Upper lobe of right lung (tissue), 1 donor: ENCODE measurements at places on chromosomes 2 and 18. TPM values are rescaled to one million over a fixed set of nuclear protein-coding genes. Genes with fewer than 3 reads are reported as not detected.

DNA sequence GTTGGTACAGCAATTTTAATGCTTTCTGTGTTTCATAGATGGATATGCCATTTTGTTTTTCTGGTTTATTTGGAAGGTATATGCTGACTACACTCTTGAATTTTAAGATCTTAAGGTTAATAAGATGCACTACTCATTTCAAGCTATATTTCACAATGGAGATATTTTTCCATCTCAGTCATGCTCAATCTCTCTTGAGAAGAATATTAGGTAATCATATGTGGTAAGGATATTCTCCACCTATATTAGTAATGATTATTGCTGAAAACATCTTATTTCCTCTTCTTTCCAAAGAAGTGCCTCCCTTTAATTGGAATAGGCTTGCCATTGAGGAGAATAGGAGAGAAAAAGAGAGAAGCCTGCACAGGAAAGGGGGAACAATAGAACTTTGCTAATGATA is 40.1 kb downstream of the EPB41L3 start:
- H3K27me3 ChIP-seq: no peaks in the 10 kb centered on the region

Gene GALR1
- total RNA-seq: 0.06 TPM

GRCh38 chr18:27674411-27674810 is 489.3 kb upstream of the CHST9 start:
- no peaks in the 10 kb centered on the region for H3K4me1 ChIP-seq
- H3K27me3 ChIP-seq: no peaks in the 10 kb centered on the region
- no peak overlapping the region for H3K4me3 ChIP-seq
- H3K27ac ChIP-seq: no peak overlapping the region
- no peak for DNase-seq

Gene CACNB4
- total RNA-seq: 15.3 TPM

Gene ADNP2
- 14.2 TPM for total RNA-seq

DNA sequence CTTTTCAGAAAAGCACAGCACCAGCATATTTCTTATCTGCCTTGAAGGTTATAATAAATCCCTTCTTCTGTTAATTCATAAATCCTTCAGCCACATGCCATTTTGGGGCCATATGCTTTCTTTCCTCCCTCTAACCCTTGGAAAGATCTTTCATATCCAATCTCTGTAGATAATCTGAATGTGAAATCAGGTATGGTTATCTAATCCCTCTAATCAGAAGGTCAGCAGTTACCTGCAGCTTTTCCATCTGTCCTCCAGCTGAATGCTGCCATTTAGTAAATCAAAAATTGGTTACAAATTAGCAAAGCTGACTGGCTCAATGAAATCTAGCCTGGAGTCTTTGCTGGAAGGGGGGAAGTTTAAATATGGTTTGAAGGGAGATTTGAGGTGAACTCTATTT is 230.5 kb downstream of the PIK3C3 start:
- H3K27me3 ChIP-seq: no peaks in the 10 kb centered on the region
- H3K4me1 ChIP-seq: no peaks in the 10 kb centered on the region
- no peaks in the 10 kb centered on the region for H3K36me3 ChIP-seq

Gene SGPP2
- total RNA-seq: 38.1 TPM

DNA sequence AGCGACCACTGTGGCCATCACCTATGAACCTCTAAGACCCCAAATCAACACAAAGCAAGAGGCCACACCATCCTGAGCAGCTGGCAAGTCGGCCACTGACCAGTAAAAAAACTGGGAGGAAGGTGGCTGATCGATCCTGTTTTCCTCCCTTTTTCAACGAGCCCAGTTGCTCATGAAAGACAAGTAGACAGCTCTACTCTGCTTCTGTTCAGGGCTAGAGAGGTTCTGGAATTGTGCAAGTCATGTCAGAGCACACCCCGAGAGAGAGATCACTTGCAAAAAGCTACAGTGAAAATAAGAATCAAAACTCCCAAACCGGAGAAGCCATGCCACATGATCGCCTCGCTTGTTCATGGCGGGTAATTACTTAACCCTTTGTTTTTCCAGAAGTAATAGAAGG is 34.6 kb downstream of the ZNF516 start:
- no peaks in the 10 kb centered on the region for H3K36me3 ChIP-seq
- DNase-seq: no peak
- H3K4me3 ChIP-seq: no peak overlapping the region
- H3K4me1 ChIP-seq: peaks cover 5% of the 10 kb centered on the region
- peak overlapping the region; percentile 25 for H3K27ac ChIP-seq
- H3K27me3 ChIP-seq: no peaks in the 10 kb centered on the region

DNA sequence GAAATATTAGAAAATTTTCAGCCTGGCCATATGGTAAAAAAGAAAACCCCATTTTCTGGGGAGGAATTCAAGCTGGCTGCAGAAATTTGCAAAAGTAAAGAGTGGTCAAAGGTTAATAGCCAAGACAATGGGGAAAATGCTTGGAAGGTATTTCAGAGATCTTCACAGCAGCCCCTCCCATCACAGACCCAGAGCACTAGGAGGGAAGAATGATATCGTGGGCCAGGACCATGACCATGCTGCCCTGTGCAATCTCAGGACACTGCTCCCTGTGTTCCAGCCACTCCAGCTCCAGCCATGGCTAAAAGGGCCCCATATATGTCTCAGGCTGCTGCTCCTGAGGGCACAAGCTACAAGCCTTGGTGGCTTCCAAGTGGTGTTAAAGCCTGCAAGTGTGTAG is 93.9 kb upstream of the AGAP1 start:
- H3K4me3 ChIP-seq: no peak overlapping the region
- H3K27ac ChIP-seq: no peak overlapping the region
- H3K4me1 ChIP-seq: no peaks in the 10 kb centered on the region

- H3K27ac ChIP-seq: no peak overlapping the region
- no peaks in the 10 kb centered on the region for H3K27me3 ChIP-seq
- DNase-seq: no peak
- H3K4me3 ChIP-seq: no peak overlapping the region
Observed at GRCh38 chr2:168673265-168674189, 128.9 kb upstream of the NOSTRIN start.

Gene MAIP1
- total RNA-seq: 13.1 TPM

- no peak for DNase-seq
- H3K4me1 ChIP-seq: peaks cover 24% of the 10 kb centered on the region
- no peaks in the 10 kb centered on the region for H3K27me3 ChIP-seq
- H3K27ac ChIP-seq: no peak overlapping the region
- H3K36me3 ChIP-seq: no peaks in the 10 kb centered on the region
- no peak overlapping the region for H3K4me3 ChIP-seq
Observed at GRCh38 chr2:12711339-12711738, 5.4 kb upstream of the TRIB2 start.

Gene PLEKHM3
- total RNA-seq: 24.5 TPM

Gene ARMC9
- total RNA-seq: 37.1 TPM

GRCh38 chr2:186664385-186665043 is 29.3 kb upstream of the FAM171B start:
- peaks cover 70% of the 10 kb centered on the region for H3K36me3 ChIP-seq
- H3K4me1 ChIP-seq: no peaks in the 10 kb centered on the region
- H3K27me3 ChIP-seq: no peaks in the 10 kb centered on the region

Gene COL4A3
- total RNA-seq: 46.4 TPM

Gene CXCR4
- total RNA-seq: 45.2 TPM

DNA sequence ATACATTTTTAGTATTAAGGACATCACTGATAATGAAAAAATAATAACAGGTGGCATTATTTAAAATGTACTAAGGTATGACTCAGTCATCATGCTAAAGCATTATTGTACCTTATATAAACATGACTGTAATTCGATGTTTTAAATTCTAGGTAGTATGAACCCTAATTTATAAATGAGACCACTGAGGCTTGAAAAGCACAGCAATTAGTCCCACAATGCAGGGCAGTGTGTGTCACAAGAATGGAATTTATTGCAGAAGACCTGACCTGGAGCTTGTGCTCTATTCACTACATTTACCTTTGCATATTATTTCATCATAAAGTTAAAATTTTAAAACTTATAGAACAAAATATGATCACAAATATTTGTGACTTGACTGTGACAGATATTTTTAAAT is 358.5 kb upstream of the DSEL start:
- H3K27me3 ChIP-seq: no peaks in the 10 kb centered on the region
- no peak overlapping the region for H3K27ac ChIP-seq
- no peak for DNase-seq
- no peaks in the 10 kb centered on the region for H3K36me3 ChIP-seq
- no peak overlapping the region for H3K4me3 ChIP-seq
- no peaks in the 10 kb centered on the region for H3K4me1 ChIP-seq

Gene COL3A1
- 188 TPM for total RNA-seq

Gene STK36
- 35.2 TPM for total RNA-seq

DNA sequence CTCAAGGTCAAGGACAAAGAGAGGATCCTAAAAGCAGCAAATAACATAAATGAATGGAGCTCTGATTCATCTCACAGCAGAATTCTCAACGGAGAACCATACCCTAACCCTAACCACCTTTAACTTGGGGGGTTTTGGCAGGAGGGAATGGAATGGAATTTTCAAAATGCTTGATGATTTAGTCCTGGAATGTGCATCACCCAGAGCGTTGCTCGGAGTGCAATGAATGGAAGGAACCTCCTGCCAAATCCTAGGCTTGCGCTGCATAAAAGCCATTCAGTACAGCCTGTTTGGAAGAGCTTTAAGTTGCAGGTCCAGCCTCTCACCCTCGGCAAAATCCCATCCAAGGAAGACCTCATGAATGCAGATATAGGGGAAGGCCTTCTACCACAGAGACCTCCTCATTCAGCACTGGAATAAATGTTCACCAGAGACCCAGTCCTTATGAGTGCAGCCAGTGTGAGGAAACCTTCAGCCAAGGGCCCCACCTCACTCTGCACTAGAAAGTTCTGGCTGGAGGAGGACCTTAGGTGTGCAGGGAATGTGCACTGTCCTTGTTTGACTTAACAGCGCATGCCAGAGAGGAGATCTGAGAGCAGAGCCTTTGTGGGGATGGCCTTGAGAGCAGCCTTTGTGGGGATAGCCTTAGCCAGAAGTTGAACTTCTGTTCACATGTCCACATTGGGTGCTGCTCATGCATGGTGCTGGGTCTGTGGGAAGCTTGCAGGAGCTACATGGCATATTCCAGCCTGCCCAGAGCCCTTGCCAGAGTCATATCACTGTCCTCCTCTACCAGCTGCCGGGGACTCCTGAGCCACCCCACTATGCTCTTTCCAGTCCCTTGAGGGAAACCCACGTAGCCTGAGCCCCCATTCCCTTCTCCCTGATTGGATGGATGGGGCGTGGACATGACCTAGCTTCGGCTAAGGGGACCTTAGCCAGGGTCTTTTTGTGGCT is 30.5 kb downstream of the ASB1 start:
- H3K4me3 ChIP-seq: no peak overlapping the region
- H3K36me3 ChIP-seq: peaks cover under 1% of the 10 kb centered on the region
- H3K4me1 ChIP-seq: no peaks in the 10 kb centered on the region
- no peak overlapping the region for H3K27ac ChIP-seq

Gene C2orf80
- not detected for total RNA-seq

Gene TFCP2L1
- 22.0 TPM for total RNA-seq

GRCh38 chr2:148594216-148594615 is 50.3 kb upstream of the EPC2 start:
- DNase-seq: no peak
- H3K4me3 ChIP-seq: no peak overlapping the region
- H3K27ac ChIP-seq: no peak overlapping the region
- H3K36me3 ChIP-seq: no peaks in the 10 kb centered on the region

DNA sequence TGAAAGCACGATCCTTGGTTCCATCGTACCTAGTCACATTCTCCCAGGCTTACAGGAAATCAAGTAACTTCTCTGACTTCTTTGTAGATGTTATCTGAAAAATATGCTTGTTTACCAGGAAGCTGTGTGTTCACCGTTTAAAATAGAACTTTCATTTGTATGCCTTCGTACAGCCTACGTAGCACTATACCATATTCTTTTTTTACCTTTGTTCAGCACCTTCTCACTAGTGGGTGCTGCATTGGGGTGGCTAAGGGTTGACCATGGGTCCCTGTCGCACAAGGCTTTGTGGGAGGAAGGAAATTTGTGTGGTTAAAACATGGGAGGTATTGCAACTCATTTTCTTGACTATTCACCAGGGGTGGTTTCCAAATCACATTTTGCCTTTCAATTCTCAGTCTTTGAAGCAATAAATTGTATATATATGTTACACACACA is 16.6 kb downstream of the MALT1 start:
- H3K36me3 ChIP-seq: peaks cover 22% of the 10 kb centered on the region
- no peak overlapping the region for H3K27ac ChIP-seq
- no peaks in the 10 kb centered on the region for H3K4me1 ChIP-seq
- no peak overlapping the region for H3K4me3 ChIP-seq
- no peaks in the 10 kb centered on the region for H3K27me3 ChIP-seq

DNA sequence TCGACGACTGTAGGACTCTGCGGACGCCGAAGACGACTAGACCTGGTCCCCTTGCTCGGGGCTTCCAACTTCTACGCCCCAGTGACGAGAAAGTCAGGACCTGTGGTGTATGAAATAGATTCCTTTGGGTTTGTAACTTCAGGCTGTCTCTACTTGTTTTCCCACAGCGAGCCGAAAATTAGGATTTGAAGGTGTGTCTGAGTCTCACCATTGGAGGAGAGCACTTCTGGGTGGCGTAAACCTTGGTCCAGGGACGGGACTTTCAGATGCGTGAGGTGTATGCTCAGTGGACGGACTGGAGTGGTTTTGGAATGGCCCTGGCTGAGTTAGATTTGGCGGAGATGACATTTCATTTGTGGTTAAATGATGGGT is 1.3 kb downstream of the BIRC6 start:
- H3K4me1 ChIP-seq: peaks cover 31% of the 10 kb centered on the region
- H3K4me3 ChIP-seq: peak overlapping the region; percentile 96
- no peaks in the 10 kb centered on the region for H3K36me3 ChIP-seq
- H3K27me3 ChIP-seq: no peaks in the 10 kb centered on the region
- peak overlapping the region; percentile 66 for H3K27ac ChIP-seq

GRCh38 chr2:72367530-72368225 is 220.0 kb upstream of the CYP26B1 start:
- no peak overlapping the region for H3K27ac ChIP-seq
- DNase-seq: peak; percentile 66
- H3K27me3 ChIP-seq: no peaks in the 10 kb centered on the region
- no peaks in the 10 kb centered on the region for H3K4me1 ChIP-seq
- H3K4me3 ChIP-seq: no peak overlapping the region
- no peaks in the 10 kb centered on the region for H3K36me3 ChIP-seq

GRCh38 chr2:24744356-24744755 is 48.8 kb downstream of the PTRHD1 start:
- H3K4me3 ChIP-seq: no peak overlapping the region
- no peaks in the 10 kb centered on the region for H3K27me3 ChIP-seq
- H3K36me3 ChIP-seq: peaks cover 46% of the 10 kb centered on the region
- peak overlapping the region; percentile 14 for H3K27ac ChIP-seq

Gene UGT1A1
- not detected for total RNA-seq

DNA sequence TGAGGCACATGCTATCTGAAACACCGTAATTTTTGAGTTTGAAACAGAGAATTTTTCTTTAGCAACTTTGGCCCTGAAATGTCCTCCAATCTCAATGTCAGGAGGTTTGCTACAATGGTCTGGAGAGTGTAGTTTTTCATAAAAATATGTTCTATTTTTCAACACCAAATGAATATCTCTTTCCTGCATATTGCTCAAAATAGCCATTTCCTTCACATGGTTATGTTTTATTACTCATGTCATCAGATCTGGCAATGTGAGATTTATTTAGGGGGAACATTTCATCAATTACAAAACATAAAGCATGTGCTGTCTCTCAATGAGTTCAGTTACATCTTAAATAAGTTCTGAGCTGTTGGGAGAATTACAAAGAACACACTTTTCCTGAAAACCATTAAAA is 871.9 kb upstream of the FSHR start:
- no peak overlapping the region for H3K4me3 ChIP-seq
- no peaks in the 10 kb centered on the region for H3K36me3 ChIP-seq
- H3K4me1 ChIP-seq: no peaks in the 10 kb centered on the region
- H3K27ac ChIP-seq: no peak overlapping the region
- DNase-seq: no peak
- H3K27me3 ChIP-seq: no peaks in the 10 kb centered on the region

Gene SAG
- total RNA-seq: not detected

- H3K4me1 ChIP-seq: peaks cover 15% of the 10 kb centered on the region
- no peaks in the 10 kb centered on the region for H3K27me3 ChIP-seq
- no peak for DNase-seq
- H3K4me3 ChIP-seq: no peak overlapping the region
Observed at GRCh38 chr18:2878656-2879330, 32.0 kb downstream of the EMILIN2 start.
